ENCODE measurements at places on chromosomes 16 and 17. TPM values are rescaled to one million over a fixed set of nuclear protein-coding genes. Genes with fewer than 3 reads are reported as not detected.

CLEC19A gene
- polyA plus RNA-seq, result not detected

UBTF gene
- 74.3 TPM for polyA plus RNA-seq

TPSG1 gene
- not detected for polyA plus RNA-seq

CDRT4 gene
- 0.50 TPM for polyA plus RNA-seq

AGRP gene
- not detected for polyA plus RNA-seq

RHBDF1 gene
- not detected for polyA plus RNA-seq

KRT25 gene
- polyA plus RNA-seq, result not detected

KCNJ2 gene
- not detected for polyA plus RNA-seq

TRPV3 gene
- polyA plus RNA-seq, result 2.2 TPM

SCN4A gene
- polyA plus RNA-seq, result 0.10 TPM

RGS9 gene
- 0.61 TPM for polyA plus RNA-seq

EFNB3 gene
- not detected for polyA plus RNA-seq

TNS4 gene
- not detected for polyA plus RNA-seq

RNF112 gene
- not detected for polyA plus RNA-seq

PNMT gene
- not detected for polyA plus RNA-seq

DLX4 gene
- polyA plus RNA-seq, result not detected

VASN gene
- 0.45 TPM for polyA plus RNA-seq

HSD17B2 gene
- not detected for polyA plus RNA-seq

TMEM88 gene
- polyA plus RNA-seq, result not detected

SLX1B gene
- polyA plus RNA-seq, result 14.5 TPM

APOH gene
- not detected for polyA plus RNA-seq

HBQ1 gene
- polyA plus RNA-seq, result not detected

IL34 gene
- not detected for polyA plus RNA-seq

TAT gene
- polyA plus RNA-seq, result not detected

ITFG1 gene
- polyA plus RNA-seq, result 18.1 TPM

DHRS13 gene
- 17.1 TPM for polyA plus RNA-seq

HBA2 gene
- polyA plus RNA-seq, result 88.3 TPM

DHRS7C gene
- polyA plus RNA-seq, result not detected

PLLP gene
- polyA plus RNA-seq, result 1.1 TPM

ASGR1 gene
- polyA plus RNA-seq, result 0.50 TPM

PRSS22 gene
- not detected for polyA plus RNA-seq

HSD11B2 gene
- not detected for polyA plus RNA-seq

Measured in IgD-negative memory B cell (primary cell).